ENCODE measurements at places on chromosomes 2 and 18.

- DNase-seq = no peak
These were observed 196.0 kb downstream of the LDLRAD4 start for GRCh38 chr18:13414521-13414920.

DNA sequence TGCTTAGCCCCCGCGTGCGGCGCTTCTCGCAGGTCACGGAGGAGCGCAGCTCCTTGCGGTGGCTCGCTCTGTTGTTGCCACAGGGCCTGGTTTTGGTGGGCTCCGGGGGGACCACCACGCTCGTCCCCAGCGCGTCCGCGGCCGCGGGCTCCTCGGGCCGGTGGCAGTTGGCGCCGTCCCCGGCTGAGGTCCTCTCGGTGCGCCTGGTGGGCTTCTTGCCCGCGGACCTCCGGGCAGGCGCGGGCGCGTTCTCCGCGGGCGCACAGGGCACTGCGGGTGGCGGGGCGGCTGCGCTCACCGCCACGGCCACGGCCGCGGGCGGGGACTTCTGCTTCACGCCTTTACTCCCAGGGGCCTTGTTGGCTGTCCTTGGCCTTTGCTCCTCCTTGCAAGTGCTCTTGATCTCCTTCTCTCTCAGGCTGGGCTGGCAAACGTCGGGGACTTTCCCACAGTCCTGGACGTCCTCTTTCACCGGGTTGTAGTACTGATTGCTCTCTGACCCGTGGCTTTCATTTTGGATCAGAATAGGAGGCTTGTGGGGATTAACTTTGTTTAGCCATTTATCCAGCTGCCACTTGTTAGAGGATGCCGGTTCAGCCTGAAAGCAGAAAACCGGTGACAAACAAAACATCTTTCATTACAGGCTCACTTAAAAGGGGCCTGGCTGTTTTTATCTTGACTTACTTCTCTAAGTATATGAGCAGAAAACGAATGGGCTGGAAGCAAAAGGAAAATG is 104.0 kb upstream of the REV1 start:
- DNase-seq = no peak

DNA sequence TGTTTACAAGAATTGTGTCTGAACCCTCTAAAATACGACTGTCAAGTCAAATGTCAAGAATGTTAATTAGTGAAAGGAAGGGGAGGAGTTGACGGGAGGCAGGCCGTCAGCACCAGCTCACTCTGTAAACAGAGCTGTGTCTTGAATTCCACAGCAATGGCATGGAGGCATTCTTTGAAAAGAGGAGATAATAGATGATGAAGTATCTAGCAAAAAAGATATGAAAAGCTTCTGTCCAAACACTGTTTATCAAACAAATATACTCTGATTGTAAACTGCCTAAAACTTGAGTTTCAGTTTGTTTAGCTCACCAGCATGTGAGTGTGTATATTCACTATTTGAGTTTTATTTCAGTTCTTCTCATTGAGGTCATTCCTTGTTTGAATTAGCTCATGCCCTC is 94.7 kb upstream of the CDC42EP3 start:
- no peak for DNase-seq

DNA sequence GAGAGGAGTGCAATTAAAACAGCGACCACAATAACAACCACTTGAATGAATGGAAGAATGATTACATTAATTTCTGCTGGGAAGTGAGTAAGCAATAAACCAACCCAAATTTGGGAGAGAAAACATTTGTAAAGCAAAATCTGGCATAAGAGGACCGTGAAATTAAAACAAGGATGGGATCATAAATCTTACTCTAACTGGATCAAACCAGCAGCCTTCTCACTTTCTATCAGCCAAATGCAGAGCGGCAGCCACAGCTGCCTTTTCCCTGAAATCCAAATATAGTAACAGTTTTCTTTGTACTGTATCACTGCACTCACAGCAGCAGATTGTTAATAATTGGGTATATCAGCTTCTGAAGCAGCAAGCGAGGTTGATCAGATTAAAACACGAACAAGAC is 245.2 kb upstream of the REG3G start:
- no peak for DNase-seq

GRCh38 chr2:229672021-229672420 is 42.3 kb downstream of the DNER start:
- DNase-seq = no peak

DNA sequence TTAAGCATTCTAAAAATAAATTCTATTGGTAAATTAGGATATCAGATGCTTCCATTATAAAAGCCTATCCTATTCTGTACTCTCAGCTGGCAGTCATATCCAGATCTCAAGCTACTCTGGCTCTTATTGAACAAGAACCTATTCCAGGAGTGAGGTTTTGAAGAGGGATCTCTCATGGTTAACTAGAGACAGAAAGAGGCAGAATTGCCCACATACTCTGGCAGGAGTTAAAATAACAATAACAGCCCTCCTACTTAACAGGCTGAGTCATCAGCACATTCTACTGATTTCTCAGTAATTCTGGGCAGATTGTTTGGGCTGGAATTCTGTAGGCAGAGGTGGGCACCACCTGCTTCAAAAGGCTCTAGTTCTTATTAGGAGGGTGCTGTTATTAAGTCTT is 142.0 kb upstream of the UNC80 start:
- no peak for DNase-seq

- no peak for DNase-seq
These were observed 64.6 kb downstream of the SPTBN1 start for GRCh38 chr2:54520687-54521086.

DNA sequence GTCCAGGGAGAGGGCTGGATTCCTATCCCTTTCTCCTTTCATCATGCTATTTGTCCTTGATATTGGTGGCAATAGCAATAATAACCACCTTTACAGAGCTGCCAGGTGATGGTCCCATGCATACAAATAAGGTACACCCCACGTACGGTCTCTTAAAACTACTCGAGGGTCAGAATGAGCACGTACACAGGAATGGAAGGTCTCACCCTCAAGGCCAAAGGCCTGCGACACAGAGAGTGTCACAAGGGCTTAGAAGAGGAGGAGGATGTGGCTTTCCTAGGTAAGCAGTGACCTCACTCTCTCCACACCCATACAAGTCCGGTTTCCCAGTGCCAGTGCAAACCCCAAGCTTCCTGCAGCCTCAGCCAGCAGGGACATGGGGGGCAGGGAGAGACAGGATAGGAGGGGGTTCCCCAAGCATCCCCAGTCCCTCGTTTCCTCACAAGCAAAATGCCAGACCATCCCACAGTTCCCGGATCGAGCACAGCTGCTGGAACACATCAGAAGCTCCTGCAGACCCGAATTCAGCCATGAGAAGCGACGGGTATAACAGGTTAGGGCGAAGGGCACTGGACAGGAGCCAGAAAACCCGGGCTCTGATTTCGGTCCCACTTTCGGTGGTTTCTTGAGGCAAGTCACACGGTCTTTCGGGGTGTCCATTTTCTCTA is 49.2 kb downstream of the PLB1 start:
- no peak for DNase-seq

GRCh38 chr2:234406085-234406484 is 90.8 kb downstream of the ARL4C start:
- no peak for DNase-seq

GRCh38 chr2:40255103-40255502 is 196.8 kb downstream of the SLC8A1 start:
- no peak for DNase-seq

Measured in hematopoietic multipotent progenitor cell treated with erythropoietin and hydrocortisone succinate and interleukin-3 and kit ligand, for 17 days (in vitro differentiated cells).